ENCODE measurements at places on chromosomes 1 and 21.

- DNase-seq, result no peak
Observed at GRCh38 chr1:67226688-67227087, 60.4 kb downstream of the IL23R start.

DNA sequence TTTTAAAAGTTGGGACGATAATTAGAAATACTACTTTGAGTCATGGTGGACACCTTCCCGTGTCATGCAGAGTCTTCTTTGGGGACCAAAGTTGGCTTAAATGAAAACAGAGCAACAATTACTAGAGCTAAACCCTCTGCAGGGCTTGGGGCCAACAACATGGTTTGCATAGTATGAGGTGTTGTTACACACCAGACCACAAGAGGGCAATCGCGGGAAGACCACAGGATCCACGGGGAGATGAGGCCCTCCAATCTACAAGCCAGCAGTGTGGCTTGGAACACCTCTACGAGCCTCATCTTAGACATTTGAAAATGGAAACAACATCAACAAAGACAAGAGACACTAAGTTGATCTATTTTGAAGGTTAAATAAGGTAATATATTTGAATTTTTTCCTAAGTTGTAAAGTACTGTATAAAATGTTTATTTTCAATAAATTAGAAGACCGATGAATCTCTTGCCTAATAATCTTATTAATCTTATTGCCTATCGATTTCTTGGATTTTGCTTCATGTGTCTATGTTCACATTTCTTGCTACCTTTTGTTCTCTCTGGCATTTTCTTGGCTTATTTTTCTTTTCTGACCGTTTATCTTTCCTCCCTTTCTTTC lies 8.2 kb upstream of the SMCP start:
- DNase-seq, result peak; percentile 71

DNA sequence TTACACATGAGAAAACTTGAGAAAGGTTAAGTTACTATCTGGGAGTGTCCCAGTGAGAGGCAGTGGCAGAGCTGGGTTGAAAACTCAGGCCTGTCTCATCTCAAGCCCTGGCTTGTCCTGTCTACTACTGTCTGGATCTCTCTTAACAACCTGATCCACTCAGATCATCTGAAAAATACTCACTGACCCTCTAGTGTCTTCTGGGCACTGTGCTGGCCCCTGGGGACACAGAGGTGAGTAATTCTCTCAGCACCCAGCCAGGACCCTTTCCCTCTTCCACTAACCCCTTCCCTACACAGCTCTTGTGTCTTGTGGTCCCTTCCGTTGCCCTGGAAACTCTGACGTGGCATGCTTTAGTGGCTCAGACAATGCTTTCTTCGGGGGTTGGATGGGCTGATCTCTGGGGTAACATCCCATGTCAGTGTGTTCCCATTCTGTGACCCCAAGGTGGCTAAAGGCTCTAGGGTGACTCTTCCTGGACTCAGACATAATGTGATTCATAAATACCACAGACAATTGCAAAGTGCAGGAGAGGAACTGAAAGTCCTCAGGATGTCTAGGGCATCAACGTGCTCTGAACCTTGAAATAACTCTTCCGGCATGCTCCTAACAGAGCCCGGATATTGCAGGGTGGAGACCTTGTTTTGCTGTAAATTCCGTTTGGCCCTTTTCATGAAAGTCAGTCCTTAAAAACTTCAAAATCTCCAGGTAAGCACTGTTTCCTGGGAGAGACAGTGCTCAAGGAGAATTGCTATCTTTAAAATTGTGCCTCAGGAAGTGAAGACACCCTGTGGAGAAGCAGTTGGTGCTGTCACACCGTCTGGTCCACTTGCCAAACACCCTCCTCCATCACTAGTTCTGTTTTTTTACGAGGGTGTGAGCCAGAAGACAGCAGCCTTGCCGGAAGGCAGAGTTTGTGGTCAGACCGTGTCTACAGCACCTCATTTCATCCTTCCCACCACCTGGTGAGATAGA lies 4.0 kb downstream of the SHISAL2A start:
- DNase-seq, result no peak

DNA sequence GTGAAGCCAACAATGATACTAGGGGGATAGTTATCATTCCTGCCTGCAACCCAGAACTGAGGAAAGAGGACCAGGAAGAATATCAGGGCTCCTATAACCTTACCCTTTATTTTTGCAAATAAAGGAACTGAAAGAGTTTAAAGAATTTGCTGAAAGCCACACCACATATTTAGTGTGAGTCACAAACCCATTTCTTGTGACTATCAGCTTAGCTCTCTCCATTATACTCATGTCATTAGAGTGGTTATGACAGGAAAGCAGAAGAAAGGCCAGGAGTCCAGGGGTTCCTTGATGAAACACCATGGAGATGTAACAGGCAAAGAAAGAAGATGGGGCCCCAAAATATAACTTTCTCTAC lies 141.1 kb upstream of the SAMSN1 start:
- no peak for DNase-seq

DNA sequence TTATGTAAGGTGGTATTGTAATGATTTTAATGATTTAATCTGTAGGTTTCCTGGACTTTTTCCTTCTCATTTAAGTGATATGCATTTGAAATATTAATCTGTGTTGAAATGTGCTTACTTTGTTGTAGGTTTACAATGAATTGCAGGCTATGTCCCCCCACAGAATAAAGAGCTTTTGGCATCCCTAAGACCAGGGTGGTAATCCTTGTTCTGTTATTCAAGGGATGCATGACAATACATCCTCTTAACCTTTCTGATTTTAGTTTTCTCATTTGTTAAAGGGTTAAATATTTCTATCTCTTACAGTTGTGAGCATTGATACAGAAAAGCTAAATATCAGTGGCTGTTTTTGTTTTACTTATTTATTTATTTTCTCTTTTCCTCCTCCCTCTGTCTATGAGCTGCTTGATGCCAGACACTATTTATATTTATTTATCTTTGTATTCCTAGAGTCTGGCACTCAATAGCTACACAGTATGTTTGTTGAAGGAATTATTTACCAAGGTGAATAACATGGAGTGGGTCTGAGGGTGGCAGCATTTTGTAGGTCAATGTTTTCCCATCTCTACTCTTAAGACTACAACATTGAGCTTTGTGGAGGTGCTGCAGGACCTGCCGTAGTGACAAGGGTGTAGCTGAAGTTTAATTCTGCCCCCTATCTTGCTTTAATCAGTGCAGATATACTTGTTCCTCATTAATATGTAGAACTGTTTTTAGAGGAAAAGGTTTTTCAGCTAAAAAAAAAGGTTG lies 19.9 kb upstream of the ADGRL2 start:
- no peak for DNase-seq

DNA sequence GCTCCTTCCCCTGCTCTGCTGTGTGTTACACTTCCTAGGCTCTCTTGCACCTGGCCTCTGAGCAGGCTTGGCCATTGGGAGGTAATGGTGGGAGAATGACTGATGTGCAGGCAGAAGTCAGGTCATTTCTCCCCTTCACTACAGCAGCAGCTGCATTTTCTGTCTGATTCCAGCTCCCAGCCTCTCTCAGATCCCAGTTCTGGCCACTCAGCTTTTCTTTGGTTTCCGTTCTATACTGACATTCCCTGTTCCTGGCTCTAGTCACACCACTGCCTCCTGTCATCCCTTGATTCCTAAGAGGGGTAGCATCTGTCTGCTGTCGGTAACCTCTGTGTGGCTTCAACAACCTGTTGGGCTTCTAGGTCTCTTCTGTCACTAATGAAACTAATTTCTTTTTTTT lies 127.7 kb upstream of the HOOK1 start:
- no peak for DNase-seq

DNA sequence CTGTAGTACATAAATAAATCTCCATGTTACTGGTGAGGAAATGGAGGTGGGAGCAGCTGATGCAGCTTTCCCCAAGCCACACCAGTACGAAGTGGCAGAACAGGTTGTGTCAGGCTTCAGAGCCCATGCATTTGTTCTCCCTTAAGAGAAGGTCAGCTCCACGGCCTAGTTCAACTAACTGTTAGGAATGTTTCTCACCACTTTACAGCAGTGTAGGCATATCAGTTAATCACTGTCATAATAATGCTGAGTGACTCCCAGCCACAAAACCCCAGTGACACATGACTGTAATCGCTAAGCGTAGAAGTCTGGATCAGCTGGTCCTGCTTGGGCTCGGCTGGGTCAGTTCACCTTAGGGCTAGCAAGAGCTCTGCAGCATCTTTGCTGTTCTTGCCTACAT lies 90.4 kb downstream of the VPS26C start:
- DNase-seq, result no peak

- DNase-seq, result no peak
Observed at GRCh38 chr1:235607284-235607683, 42.3 kb downstream of the GNG4 start.

DNA sequence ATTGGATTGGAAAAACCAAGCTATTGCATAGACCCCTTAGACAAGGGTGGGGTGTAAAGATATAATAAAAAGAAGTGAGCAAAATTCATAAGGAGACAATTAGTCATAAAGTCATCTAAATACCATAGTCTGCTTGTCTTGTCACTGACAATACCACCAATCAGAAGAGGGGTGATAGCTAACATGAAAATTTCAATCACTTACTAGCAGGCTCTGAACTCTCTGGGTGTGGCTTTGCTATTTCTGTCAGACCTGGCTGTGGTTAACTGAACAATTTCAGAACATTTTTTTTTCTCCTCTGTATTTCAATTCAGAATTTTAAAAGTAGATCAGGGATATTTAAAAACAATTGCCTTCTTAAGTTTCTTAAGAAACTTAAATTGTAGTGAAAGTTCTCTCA lies 158.5 kb upstream of the PRMT6 start:
- DNase-seq, result no peak

DNA sequence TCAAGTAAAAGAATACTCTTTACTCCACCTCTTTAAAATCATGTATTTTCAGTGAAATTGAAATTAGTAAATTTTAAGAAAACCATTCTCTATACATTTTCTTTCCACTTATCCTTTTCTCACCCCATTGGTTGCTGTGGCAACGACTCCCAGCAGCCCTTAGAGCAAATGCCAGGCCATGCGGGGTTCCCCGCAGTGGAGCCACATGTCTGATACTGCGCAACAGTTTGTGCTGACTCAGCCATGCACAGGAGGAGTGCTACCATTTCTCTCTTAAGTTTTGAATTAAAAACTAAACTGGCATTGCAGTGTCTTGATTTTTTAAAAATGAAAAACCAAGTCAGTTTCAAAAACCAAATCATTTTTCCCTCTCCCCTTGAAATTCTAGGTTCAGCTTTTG lies 214.1 kb upstream of the L1TD1 start:
- no peak for DNase-seq
